ENCODE measurements at places on chromosomes 1 and 21.

DNA sequence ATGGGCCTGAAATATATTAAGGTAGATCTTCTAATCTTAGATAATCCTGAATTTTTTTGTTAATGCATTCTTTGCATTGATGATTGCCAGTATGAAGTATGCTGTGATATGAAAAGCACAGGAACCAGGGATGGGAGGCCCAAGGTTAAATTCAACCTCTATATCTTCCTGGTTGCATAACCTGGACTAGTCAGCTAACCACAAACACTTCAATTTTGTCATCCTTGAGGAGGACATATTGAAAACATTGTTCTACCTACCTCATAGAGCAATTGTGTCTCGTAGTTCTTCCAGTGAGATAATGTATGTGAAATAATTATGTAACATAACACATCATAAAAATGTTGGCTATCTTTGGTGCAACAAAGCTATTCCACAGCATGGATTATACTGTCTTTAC, 25.6 kb downstream of the PDC start:
- no peak for DNase-seq

- no peak for DNase-seq
These were observed 345.1 kb upstream of the USP24 start for GRCh38 chr1:55560266-55560665.

DNA sequence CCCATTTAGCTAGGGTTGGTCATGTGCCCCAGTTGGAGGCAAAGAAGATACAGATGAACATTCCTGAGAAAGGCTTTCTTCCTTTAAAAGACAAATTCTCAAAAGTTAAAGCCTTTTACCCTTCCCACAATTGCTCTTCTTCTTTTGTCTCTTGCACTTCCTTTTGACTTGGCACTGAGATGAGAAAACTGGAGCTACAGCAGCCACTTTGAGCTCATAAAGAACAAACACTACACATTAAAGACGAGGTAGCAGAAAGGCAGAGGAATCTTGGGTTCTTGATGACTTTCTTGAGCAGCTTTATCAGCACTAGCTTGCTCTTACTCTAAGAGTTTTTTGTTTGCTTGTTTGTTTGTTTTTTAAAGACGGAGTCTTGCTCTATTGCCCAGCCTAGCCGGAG, 92.2 kb downstream of the DAB1 start:
- no peak for DNase-seq

- no peak for DNase-seq
These were observed 87.3 kb downstream of the HSF2BP start for GRCh38 chr21:43571976-43572375.

DNA sequence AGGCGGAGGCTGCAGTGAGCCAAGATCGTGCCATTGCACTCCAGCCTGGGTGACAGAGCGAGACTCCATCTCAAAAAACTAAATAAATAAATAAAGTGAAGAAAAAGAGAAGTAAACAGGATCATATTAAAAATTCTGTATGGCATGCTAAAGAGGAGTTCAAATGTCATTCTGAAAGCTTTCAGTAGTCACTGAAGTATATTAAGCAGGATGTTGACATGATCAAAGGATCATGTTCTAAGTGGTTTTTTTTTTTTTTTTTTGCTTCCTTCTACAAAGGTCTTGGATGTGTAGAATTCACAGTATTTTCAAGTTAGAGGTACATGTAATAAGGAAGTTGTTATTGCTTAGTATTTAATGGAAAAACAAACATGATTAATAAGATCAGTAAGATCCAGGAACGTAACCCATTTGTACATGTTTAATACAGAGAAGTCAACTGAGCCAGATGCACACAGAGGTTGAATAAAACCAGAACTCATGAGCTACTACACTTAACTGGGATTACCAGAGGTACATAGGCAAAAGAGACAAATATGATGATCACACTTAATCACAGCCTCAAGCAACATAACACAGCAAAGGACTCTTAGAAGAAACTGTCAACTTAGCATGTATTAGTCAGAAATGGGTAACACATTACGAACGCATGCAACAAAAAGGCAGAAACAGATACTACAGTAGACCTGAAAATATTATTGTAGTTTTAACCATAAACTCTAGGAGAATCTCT, 12.2 kb downstream of the CDC42BPA start:
- no peak for DNase-seq

- no peak for DNase-seq
These were observed 104.2 kb downstream of the ATP5PO start for GRCh38 chr21:33811167-33812010.

GRCh38 chr1:84247425-84248220, 53.9 kb upstream of the SAMD13 start:
- no peak for DNase-seq

- DNase-seq, result peak; percentile 53
These were observed 150.7 kb downstream of the TOMM20 start for GRCh38 chr1:234977875-234978396.

- DNase-seq, result no peak
These were observed 81.4 kb downstream of the SLC44A5 start for GRCh38 chr1:75529488-75529887.

DNA sequence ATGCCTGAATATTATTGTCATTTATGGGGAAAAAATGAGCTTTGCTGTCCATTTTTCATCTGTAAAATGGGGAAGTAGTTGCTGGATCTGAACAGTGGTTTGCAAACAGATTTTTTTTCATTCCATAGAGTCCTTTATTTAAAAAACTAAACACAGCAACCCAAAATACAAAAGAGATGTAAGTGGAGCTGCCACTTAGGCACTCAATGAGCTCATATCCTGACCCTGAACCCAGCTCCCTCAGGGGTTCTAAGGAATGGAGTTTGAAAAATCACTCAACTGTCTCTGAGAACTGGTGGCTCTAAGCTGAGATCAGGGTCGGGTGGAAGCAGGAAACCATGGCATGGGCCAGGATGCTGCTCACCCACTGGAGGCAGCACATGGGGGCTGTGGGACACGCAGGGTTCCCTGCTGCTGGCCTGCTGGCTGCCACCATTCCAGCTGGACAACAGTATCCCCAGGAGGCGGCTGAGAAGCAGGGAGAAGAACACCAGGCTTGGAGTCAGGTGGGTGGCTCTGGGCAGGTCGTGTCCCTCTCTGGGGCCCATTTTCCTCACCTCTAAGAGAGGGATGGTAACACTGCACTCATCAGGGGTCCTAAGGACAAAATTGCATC, 9.6 kb upstream of the ECE1 start:
- no peak for DNase-seq

- no peak for DNase-seq
These were observed 4.8 kb downstream of the GNG4 start for GRCh38 chr1:235644693-235645305.

GRCh38 chr1:206744683-206745082, 25.9 kb upstream of the IL19 start:
- no peak for DNase-seq

- no peak for DNase-seq
These were observed 882.9 kb upstream of the ADGRL2 start for GRCh38 chr1:80917826-80918225.

GRCh38 chr1:118116401-118116800, 68.6 kb downstream of the SPAG17 start:
- DNase-seq, result no peak

DNA sequence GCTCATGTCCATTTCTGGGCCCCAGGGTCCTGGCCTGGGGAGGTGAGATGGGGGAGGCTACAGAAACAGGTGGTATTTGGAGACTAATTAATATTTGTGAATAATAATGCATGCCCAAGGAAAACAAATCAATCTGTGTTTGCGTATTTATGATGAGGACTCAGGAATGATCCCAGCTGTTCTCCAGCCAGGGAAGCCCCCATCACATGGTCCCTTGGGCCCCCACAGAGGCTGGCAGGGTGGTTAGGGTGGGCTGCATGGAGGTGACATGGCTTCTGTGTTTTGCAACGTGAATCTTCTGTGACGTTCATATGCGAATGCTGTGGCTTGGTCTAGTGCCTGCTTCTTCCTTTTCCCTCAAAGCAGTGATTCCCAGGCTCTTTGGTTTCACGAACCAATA, 10.5 kb downstream of the PTPRF start:
- DNase-seq, result no peak

DNA sequence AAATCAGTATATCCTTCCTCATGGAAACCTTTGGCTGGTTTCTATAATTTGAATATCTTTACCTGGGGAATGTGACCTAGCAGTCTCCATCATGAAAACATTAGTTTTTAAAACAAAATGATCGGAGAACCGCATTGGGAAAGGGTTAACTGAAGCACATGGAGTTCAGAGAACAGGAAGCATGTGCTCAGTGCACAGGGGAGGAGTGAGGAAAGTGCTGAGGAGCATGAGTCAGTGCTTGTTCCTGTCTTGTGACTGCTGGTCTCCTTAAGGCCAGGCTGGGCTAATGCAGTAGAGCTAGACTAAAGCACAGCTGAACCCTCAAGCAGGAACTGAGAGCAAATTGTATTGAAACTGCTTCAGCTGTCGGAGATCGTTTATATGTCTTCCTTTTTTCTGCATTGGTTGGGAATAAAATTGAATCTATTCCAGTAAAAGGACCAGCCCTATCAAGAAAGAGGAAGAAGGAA, 5.8 kb downstream of the IFI16 start:
- DNase-seq, result peak; percentile 83

DNA sequence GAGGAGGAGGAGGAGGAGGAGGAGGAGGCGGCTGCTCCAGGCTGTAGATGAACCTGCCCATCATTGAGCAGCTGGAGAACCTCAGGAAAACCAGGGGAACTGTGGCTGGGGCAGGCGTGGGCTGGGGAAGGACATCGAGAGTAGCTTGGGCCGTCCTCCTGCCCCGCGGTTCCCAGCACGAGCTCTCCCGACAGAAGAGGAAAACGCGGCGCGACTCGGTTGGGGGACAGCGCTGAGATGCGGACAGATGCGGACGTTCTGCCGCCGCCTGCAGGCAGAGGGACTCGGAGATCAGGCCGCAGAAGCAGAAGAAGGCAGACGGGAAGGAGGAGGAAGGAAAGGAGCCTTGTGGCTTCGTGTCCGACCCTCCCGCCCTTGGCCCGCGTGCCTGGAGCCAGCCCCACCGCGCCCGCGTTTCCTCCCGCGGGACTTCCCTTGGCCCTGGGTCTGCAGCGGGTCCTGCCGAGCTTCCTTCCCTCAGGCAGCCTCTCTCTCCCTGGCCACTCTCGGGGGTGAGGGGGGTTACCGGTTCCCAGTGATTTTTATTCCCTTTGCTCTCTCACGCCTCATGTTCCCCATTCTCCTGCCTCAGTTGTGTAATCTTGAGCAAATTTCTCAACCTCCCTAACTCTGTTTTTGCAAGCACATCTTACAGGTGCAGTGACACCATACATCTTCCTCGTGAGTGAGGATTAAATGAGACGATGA, 1.7 kb upstream of the TNFRSF9 start:
- DNase-seq, result peak; percentile 85

DNA sequence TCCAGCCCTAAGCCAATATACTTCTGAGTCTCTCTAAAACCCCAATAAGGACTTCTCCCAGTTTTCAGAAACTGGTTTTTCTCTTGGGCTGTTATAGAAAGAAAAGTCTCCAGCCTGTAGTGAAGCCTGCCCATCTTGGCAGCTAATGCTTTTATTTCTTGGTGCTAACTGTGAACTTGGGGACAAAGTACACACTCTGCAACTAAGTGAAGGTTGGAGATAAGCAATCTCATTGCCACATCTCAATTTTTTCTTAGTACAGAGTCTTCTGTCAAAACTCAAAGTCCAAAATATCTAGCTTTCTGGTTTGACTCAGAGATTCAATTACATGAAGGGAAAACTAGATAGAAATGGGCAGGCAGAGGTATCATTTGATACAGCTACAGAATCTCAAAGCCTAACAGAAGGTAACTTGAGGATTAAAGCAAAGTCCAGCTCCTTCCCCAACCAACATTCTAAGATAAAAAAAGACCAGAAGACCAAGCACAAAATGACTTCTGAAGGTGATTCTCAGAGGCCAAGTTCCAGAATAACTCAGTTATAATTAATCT, 14.0 kb downstream of the AK2 start:
- no peak for DNase-seq

DNA sequence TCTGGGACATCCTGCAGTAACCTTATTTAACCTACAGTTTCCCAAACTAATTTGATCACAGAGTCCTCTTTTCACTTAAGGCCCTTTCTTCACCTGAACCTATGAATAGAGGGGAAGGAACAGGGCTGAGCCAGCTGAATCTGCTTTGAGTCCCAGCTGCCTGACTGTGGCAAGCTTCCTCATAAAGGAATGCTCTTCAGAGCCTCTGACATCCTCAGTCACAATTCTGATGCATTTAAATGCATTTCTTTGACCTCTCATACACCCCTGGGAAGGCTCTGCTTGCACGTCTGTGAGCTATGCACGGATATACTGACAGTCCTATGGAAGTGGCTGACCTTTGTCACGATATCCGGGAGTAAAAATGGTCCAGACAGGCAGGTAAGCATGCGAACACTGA, 673.1 kb downstream of the SMYD3 start:
- no peak for DNase-seq

- no peak for DNase-seq
These were observed 76.5 kb upstream of the FGGY start for GRCh38 chr1:59220356-59220755.

GRCh38 chr1:20476265-20477038, 9.6 kb downstream of the CAMK2N1 start:
- DNase-seq, result no peak

DNA sequence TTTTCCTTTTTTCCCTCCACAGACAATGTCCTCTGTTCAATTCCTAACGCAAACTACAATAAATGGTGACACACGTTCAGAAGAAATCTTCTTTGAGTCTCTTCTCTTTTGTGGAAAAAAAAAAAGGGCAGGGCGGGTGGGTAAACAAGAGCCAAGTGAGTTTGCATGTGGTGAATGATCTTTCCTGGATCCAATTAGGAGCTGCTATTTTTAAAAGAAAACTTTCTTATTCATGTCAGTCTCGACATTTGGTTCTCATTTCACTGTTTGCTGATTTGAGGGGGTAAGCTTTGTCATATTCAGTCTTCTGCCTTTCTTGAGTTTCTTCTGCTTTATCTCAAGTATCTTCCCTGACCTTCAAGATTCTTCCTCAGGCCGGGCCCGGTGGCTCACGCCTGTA, 29.2 kb upstream of the KIF1B start:
- DNase-seq, result no peak

- no peak for DNase-seq
These were observed 23.9 kb upstream of the SLC25A34 start for GRCh38 chr1:15712168-15712567.

DNA sequence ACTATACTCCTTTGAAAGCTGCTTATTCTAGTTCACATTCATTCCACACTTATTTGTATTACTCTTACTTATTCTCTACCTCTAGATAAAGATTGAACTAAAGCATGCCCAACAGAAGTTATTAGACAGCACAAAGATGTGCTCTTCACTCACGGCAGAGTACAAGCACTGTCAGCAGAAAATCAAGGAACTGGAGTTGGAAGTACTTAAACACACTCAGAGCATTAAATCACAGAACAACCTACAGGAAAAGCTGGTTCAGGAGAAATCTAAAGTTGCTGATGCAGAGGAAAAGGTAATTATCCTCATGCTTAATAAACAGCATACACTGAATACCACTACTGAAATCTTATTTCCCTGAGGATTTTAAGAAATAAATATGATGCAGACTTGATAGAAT, 81.3 kb upstream of the PPIH start:
- no peak for DNase-seq

DNA sequence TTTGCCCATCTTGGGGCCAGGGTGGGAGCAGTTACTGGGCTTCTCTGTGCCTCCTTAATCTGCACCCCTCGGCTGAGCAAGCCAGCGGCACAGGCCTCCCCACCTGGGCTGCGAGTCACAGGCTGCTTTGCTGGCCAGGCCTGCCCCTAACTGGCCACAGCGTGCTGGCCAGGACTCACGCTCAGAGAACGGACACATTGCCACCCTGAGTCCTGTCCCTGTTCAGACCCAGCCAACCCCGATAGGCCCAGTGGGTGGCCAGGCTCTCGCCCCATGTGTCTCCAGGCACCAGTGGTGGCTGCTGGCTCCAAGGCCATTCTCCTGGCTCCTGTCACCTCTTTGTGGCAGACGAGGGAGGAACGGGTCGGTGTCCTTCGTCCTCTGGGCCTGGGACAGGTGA, 61.3 kb downstream of the MORN1 start:
- DNase-seq, result no peak
